Renal cortical epithelial cell (primary cell): ENCODE measurements at places on chromosomes 6 and 20. TPM values are rescaled to one million over a fixed set of nuclear protein-coding genes. Genes with fewer than 3 reads are reported as not detected.

DNA sequence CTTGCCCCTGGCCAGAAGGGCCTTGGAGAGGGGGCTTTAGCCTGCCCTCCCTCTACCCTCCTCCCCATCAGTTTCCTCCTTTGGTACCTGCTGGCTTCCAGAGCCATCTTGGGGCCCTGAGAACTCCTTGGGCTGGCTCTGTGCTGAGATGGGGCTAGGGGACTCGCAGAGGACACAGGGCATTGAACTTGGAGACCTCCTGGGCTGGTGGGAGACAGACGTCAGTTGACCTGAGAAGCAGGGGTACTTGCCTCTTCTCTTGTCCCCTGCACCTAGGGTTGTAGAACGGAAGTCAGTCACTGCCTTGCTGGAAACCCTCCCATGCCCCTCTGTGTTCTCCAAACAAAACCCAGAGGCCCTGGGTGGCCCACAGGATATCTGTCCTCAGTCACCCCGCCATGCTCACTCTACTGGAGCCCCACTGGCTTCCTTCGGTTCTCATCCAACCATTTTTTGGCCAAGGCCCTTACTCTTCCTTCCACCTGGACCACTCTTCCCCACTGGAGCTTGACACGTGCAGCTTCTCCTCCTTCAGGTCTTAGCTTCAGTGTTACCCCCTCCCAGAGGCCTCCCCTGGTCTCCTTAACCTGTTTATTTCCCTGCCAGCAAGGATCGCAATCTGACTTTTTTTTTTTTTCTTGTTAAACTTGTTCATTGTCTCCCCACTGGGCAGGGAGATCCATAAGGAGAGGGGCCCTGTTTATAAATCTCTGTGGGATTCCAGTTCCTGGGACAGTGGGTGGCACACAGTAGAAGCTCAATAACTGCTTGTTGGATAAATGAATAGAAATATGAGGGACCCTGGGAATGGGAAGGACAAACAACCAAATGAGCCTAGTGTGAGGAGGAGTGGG lies 971 bp downstream of the RBCK1 start:
- DNase-seq = no peak

- no peak for DNase-seq
Measured at GRCh38 chr6:48073976-48074767, 36.8 kb downstream of the PTCHD4 start.

DNA sequence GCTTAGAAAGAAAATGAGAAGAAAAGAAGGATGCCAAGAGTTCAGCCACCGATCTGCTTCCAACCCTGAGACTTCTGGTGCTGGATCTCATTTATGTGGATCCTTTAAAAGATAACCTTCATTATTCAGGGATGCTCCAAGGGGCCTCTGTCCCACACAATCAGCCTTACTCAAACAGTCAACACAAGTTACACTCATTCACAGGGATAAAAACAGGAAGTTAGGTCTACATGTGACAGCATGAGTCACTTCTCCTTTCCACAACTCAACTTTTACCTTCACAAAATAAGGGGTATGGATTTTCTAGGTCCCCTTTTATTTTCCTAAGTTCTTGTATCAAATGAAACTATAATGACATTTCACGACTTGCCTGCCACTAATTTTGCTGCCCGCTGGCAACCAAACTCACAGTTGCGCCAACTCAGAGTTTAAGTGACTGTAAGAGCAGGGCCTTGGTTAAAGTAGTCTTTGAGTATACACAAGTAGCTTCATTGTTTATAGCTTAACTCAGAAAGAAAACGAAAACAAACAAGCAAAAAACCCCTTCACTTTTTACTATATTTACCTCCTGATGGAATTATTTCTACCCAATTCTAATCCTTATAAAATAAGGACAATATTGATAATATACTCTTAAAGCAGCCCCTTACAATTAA lies 278.8 kb upstream of the RUNX2 start:
- peak; percentile 70 for DNase-seq

The EYA4 gene
- total RNA-seq = 0.17 and 1.1 TPM in 2 replicates

DNA sequence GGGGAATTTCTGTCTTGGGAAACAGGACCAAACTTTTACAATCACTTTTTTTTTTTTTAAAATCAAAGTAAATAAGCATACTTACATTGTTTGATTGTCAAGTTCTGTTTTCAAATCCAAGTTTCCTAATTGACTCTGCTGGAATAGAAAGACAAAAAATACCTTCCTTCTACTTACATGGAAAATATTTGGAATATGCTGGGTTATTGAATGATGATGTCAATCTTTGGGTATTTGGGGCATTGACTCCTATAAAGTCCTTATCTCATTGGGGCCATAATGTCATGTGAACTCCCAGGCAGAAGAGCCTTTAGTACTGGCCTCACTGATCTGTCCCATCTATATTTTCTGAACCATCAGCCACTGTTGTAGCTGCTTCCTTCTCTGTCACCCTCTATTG lies 122.6 kb upstream of the NOX3 start:
- peak; percentile 2 for DNase-seq

DNA sequence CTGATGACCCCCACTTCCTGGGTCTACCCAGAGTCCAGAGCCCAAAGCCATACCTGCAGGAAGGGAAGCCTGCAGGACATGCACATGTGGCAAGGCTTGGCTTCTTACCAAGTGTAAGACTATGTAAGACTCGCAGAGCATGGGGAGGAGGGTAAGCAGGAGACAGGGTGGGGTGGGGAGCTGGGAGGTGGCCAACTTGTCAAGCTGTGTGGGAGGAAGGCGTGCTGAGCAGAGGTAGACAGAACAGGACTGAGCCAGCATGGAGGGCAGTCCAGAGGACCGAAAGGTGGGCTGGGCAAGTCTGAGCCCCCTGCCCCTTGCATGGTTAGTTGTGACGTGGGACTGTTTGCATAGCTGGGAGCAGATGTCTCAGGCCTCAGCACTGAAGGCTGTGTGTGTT lies 53.4 kb upstream of the RNF24 start:
- DNase-seq = peak; percentile 72

GRCh38 chr6:80956898-80957297 lies 795.6 kb downstream of the TENT5A start:
- no peak for DNase-seq

GRCh38 chr6:127446356-127446755 lies 12.8 kb downstream of the KIAA0408 start:
- no peak for DNase-seq

DNA sequence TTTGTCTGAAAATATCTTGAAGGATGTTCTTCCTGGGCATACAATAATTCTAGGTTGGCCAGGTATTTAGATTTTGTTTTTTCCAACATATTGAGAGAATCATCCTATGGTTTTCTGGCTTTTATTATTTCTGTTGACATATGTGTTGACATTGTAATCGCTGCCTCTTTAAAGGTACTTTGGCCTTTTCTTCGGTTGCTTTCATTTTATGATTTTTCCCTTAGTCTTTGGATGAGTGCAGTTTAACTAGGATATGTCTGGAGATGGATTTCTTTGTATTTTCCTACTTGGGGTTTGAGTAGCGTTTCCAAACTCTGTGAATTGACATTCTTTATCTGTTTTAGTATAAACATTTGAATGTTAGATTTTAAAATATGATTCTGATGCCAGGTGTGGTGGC lies 11.5 kb downstream of the SERPINB1 start:
- no peak for DNase-seq

GRCh38 chr20:53495398-53496092 lies 98.1 kb downstream of the ZNF217 start:
- DNase-seq = no peak

DNA sequence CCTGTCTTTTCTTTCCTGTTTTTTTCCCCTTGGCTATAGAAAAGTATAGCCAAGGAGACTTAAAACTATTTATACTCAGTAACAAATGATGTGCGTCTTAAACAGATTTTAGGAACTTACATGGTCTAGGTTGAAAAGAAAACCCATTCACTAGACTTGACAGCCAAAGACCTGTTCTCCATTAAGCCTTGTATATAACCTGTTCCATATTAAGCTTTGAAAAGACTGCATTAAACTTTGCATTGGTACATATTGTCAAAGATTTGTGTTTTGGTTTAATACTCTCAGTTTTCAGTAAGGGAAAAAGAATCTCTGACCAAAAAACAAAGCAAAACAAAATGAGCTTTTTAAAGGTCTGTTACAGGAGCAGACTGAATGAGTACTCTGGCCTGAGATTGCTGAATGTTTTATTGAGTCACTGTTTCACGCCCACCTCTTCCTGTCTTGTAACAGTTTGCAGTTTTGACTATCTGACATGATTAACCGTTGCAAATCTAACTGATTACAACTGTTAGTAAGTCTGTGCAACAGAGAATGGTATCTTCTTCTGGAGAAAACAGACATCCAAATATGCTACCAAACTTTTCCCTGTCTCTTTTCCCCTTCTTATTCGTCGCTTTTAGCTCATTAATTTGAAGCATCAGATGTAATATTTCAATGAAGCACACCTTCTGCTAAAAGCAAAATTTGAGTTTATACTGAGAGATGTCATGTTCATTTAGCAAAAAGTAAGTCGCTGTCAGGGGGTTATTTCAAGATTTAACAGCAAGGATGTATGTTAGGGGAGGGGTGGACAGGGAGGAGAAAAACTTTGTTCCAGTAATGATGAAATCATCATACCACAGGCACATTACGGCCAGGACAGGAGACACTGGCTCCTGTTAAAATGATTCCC lies 59.1 kb upstream of the SUPT3H start:
- DNase-seq = peak; percentile 85

GRCh38 chr6:146593986-146594385 lies 4.8 kb upstream of the ADGB start:
- DNase-seq = no peak

The TFAP2B gene
- 0.35 and 8.8 TPM in 2 replicates for total RNA-seq

- peak; percentile 58 for DNase-seq
Measured at GRCh38 chr6:159008656-159009288, 8.8 kb upstream of the RSPH3 start.

The STMND1 gene
- total RNA-seq = not detected in 2 replicates

DNA sequence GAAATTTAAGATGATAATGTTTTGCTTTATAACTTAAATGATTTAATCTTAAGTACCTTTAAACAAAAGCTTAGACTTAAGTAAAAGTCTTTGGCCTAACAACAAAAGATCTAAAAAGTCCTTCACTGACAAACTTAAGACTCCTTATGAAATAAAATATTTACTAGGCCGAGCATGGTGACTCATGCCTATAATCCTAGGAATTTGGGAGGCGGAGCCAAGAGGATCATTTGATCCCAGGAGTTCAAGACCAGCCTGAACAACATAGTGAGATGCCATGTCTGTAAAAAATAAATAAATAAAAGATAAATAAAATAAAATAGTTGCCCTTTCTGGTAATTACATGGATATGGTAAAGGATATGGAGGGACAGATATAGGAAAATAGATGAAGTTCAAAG lies 12.4 kb downstream of the KATNA1 start:
- peak; percentile 71 for DNase-seq

DNA sequence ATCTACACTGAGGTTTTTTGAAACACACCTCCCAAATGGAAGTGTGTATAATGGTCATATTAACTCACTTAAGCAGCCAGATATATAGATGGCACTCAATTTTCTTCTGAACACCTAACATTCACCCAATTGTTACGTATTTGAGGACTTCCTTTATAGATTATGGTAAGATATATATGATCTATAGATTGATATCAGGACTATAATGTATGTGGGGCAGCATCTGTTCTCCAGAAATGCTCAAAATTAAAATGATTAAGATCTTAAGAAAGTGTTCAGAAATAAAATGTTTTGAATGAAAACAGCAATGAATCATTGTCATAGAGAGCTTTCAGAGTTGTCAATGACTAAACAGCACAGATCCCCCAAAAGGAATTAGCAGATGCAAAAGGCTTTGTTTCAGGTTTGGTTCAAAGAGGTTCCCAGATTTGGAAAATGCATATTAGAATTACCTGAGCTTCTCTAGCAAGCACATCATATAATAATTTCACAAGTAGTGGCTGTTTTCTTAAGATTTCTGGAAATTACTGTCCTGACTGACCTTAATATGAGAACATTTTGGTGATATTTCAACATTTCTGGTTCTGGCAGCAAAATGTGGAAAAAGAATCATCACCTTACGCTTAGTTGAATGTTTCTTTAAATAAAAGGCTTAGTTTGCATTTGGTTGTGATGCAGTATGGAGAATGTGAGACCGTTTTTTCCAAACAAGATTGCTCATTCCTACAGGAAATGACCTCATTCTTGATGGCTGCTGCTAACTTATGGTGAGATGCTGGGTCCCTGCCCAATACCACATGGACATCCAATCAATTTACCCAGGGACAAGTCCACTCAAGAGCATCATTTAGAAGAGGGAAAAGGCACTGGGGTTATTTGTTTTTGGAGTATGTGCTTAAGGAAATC lies 31.5 kb downstream of the TRAF3IP2 start:
- DNase-seq = peak; percentile 52

DNA sequence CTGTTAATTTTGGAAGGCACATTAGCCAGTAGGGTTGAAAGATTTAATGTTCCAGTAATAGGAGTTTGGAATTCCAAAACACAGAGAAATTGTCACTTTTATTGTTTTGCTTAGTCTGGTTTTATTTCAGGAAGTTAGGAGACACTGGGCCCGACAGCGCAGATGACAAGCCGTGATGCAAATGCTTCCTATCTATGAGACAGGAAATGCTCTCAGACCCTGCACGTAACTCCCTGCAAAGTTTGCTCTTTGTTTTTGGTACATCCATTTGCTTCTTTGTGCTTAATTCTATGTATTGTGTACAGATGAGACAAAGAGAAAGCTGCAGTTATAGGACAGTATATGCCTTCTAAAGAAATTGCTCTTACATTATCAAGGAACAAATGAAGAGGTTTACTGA lies 201.6 kb upstream of the SGK1 start:
- no peak for DNase-seq

DNA sequence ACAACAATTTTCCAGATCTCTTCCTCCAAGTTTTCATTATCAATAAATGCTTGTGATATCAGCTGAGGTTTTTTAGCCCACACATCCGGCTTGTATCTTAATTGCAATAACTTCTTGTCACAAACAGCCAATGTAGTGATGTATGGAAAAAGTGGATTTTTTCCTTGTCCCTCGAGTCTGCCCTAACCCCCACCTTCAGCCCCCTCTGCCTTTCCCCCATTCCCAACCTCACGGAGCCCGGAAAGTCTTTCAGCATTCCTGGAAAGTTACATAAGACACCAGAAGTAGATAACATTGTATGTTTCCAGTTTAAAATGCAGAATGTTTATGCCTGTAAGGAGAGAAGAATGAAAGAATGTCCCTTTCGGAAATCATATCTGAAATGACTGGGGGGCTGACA lies 179.2 kb upstream of the PHACTR1 start:
- no peak for DNase-seq

GRCh38 chr6:64985726-64986125 lies 721.3 kb downstream of the EYS start:
- DNase-seq = no peak

The SGK2 gene
- 13.4 and 39.4 TPM in 2 replicates for total RNA-seq

GRCh38 chr20:25283221-25283951 lies 35.5 kb downstream of the PYGB start:
- DNase-seq = no peak

DNA sequence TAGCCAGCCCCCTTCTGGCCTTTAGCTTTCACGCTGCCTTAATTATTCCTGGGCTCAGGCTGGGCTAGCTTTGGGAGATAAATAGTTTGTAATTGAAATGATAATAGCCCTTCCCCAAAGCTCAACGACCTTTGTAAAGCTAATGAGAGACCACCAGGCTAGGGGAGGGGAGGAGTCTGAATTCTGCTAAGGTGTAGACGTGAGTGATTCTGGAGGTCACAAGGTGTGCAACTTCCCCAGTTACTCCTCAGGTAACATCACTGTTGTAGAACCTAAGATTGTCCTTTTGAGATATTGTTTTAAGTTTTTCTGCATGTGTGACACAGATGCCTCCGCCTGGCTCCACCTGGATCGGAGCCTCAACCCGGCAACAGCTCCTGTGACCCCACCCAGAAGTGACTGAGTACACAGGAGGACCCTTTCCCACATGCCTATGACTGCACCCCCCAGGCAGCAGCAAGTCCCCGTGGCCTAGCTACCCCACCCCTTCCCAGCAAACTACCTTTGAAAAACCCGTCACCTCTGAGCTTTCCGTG lies 5.8 kb upstream of the GPR31 start:
- DNase-seq = no peak

The TCP11 gene
- total RNA-seq = 0.60 and 0.87 TPM in 2 replicates
